ENCODE measurements at places on chromosomes 1 and 21.

GRCh38 chr1:196075621-196076020 is 532.6 kb downstream of the KCNT2 start:
- DNase-seq, result no peak

- DNase-seq, result no peak
These were observed 14.0 kb downstream of the RHBG start for GRCh38 chr1:156383023-156383422.

GRCh38 chr1:10693497-10694273 is 102.8 kb downstream of the CASZ1 start:
- no peak for DNase-seq

DNA sequence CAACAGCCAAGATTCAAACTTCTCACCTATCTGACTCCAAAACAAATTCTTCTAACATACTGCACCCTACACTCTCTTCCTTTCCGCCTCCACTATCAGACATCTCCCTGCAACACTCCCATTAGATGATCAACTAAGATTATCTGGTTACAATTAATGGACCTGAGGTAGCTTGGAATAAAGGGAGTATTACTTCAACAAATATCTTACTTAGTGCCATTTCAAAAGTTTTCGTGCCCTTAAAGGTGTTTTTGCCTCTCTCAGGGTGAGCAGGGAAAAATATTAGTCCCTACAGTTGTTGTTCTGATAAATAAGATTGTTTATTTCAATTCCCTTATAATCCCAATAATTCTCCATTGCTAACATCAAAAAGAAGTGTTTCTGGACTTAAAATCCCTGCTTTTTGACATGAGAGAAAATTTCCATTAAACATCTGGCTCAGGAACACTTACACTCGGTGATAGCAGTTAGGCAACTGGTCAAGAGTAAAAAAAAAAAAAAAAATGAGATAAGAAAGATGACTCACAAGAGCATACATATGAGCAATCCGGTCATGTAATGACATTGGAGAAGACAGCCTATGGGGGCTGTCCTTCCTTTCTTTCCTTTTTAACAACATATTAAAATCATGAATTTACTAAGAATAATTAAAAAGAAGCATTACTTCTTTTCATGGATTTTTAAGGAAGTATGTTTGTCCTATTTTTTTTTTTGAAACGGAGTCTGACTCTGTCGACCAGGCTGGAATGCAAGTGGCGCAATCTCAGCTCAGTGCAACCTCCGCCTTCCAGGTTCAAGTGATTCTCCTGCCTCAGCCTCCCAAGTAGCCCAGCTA is 7.6 kb downstream of the RSBN1 start:
- peak; percentile 20 for DNase-seq

DNA sequence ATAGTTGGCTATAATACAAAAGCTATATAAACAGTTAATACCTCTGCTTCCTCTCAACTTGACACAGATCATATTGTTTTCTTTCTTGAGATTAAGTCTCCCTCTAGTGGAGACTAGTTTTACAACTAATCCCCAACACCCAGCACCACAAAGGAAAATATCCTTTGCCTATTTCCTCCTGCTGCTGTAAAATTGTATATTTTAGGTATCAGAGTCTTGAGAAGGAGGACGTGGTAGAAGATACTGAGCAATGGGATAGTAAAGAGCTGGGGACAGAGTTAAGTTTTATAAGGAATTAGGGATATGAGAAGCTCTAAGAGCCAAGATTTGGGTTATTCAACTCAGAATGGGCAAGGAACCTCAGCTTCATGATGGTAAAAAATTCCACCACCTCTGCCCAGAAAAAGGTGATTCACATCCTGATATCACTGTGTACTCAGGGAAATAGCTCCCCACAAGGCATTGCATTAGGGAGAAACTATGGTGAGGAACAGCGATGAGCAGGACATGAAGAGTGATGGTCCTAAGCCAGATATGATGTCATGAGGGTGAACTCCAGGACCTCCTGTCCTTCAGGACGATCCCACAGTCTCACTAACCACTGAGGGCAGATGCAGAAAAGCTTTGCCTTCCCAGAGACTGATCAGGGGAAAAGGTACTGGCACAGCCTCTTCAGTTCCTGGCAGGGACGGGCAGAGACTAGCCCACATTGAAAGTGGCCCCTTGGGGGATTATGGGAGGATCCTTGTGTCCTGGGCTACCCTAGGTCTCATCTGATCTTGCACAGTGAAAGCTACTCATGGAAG is 14.7 kb upstream of the CFAP126 start:
- peak; percentile 27 for DNase-seq

DNA sequence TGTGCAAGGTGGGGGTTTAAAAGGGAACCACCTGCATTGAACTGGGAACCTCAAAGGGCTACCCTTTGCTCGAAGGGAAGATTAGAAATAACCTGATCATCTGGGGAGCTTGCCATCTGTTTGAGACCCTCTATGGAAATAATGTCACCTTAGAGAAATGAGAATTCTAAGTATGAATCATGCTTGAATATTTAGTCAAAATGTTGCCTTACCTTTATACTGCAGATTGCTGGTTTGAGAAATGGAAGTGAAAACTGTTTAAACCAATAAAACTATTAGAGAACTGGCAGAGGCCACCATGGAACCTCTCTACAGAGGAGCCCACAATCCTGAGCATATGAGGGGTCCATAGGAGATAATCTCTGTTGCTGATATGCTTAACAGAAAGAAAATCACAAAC is 131.2 kb upstream of the FAM78B start:
- no peak for DNase-seq

- no peak for DNase-seq
These were observed 25.9 kb upstream of the DNAJC11 start for GRCh38 chr1:6727535-6727934.

DNA sequence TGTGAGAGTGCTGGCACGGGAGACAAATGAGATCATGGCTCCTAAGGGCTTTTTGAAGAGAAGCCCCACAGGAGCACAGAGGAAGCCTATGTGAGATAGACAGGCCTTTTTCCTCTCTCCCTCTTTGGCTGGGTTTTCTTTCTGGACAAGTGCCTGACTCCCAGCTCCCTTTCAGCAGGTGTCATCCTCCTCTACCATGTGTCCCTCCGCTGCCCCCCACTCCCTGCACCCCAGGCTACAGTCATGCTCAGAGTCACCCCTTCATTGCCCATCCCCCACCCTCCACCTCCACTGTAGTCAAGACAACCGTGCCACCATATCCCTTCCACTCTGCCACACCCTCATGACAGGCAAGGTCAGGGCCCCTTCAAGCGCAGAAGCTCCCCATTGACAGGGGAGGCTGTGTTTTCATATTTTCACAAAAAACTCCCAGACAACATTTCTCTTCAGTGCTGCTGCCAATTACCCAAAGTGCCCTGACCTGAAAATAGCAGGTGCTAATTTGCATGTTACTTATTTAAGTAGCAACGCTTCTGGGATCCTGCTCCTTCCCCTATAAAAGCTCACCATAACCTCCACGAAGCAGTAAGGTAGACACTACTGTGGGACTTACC is 92.1 kb upstream of the IPO9 start:
- DNase-seq, result no peak

DNA sequence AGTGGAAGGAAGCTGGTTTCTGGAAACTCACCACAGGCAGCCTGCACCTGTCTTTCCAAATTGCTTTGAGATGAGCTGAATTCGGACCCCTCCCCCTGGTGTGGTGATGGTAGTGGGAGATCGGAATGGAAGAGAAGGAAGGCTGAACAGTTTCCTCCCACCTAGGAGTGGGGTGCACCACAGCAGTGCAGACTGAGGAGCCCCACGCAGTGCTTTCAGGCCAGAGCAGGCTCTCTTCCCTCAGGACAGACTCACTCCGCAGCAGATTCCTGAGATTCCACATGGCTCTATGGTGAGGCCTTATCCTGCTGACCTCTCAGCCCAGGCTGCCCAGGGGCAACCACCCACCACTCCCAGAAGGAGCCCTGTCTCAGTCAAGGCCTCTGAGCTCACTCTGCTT is 80.9 kb downstream of the ATP1A1 start:
- no peak for DNase-seq

DNA sequence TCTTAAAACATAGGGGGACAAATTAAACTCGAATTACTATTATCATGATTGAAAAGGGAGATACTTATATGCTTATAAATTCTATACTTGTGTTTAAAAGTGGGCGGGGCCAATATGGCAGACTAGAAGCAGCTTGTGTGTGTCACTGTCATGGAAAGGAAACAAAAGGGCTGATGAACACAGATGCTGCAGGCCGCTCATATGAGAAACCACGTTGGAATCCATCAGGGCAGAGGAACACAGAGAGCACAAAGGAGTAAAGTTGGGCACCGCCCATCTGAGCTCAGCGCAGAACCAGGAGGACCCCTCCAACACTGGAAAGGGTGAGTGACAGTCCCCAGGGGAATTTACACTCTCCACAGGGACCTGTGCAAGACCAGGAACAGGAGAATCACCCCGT is 107.0 kb downstream of the SLC5A9 start:
- DNase-seq, result no peak

All from AG09319 (cell line).